Dorsolateral prefrontal cortex (tissue), 122 donors: ENCODE measurements at places on chromosomes 6 and 20.
A peak's percentile ranks its signal among the peaks of the same experiment; 100 is the strongest.

GRCh38 chr6:32818867-32819266 is 2.1 kb upstream of the HLA-DOB start:
- DNase-seq = no peak

- no peak for DNase-seq
Observed at GRCh38 chr20:33064572-33065287, 11.0 kb downstream of the BPIFB3 start.

DNA sequence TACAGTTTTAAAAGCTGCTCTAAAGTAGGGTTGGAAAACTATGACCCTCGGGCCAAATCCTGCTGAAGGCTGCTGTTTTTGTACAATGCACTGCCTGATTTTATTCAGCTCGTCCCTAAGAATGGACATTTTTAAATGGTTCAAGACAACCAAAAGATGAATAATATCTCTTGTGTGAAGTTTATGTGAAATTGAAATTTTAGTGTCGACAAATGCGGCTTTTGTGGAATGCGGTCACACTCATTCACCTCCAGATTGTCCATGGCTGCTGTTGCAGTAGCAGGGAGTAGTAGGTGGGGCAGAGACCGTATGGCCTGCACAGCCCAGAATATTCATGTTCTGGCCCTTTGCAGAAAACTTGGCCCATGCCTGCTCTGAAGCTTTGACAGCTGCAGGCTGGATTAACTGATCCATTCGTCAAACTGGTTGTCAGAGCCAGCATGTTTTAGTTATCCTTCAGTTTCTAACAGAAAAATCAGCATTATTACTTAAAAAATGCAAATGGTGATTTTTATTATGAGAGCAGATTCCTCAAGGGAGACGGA is 91.6 kb downstream of the PSMG4 start:
- no peak for DNase-seq

GRCh38 chr6:13526727-13527670 is 39.6 kb upstream of the GFOD1 start:
- no peak for DNase-seq

- no peak for DNase-seq
Observed at GRCh38 chr6:31920811-31921210, 6.7 kb upstream of the C2 start.

- DNase-seq = no peak
Observed at GRCh38 chr6:150382171-150382570, 13.4 kb downstream of the IYD start.

DNA sequence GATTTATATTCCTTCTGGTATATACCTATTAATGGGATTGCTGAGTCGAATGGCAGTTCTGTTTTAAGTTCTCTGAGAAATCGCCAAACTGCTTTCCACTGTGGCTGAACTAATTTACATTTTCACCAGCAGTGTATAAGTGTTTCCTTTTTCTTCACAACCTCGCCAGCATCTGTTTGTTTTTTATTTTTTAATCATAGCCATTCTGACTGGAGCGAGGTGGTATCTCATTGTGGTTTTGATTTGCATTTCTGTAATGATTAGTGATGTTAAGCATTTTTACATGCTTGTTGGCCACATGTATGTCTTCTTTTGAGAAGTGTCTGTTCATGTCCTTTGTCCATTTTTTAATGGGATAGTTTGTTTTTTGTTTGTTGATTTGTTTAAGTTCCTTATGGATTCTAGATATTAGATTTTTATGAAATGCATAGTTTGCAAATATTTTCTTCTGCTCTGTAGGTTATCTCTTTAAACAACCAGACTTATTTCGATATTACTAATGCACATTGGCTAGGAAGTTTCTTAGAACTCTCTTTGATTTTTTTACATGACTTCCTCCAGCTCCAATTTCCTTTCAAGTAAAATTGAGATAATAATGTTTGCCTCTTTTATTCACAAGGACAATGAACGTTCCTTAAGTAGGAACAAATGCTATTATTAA is 12.2 kb upstream of the VNN1 start:
- DNase-seq = no peak

GRCh38 chr6:163712566-163712961 is 298.0 kb downstream of the QKI start:
- no peak for DNase-seq

DNA sequence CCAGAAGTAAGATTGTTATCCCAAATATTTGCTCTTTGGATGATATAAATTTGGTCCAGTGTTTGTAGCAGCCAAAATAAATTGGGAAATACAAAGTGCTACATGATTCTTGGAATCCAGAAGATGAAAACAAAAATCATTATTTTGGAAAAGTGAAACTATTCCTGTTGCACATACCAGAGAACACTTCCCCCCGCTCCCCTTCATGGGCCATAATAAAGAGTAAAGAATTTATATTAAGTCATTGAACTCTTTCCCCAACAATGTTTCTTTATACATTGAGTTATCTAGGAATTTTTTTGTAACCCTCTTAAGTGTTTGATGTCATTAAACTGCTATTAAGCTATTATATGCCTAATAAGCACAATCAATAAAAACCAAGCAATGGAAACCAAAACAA is 490.4 kb upstream of the HS3ST5 start:
- no peak for DNase-seq

- no peak for DNase-seq
Observed at GRCh38 chr6:101824551-101825345, 431.2 kb downstream of the GRIK2 start.

DNA sequence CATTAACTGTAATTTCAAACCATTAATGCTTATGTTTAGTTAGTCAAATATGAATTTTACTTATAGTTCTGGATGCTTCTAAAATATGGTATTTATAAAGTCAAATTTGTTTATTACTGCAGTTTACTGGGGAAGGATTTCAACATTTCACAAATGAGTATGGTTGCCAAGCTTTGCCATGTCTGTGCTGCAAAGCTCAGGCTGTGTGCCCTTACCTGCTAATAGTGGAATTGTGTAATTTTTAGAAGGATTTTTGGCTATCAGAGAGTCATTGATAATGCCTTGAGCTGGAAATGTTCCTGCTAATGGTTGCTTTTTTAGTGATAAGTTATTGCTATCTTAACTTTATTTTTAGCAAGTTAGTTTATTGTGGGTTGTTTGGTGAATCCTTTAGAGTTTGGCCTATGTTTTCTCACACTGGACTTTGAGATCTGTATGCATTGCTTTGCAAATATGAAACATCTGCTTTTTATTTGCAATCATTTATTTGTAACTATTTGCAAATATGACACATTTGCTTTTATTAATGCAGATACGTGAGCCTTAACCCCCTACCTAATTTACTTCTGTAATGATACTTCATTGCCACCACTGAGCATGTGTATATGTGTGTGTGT is 105.8 kb downstream of the CD109 start:
- no peak for DNase-seq

DNA sequence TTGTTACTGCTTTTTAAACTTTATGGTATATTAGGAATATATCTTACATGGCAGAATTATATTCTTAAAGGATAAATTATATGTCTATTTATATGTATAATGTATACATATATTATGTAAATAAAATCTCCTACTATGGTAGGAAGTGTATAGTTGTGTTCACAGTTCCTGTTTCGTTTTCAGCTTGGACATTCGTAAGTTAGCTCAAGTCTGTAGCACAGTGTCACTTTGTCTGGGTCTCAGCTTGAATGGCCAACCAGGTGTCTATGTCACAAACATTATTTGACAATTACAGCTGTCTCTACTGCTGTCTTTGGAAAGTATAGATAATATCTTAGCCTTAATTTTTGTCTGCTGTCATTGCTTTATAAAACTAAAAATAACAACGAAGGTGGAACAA is 303.9 kb downstream of the CDKAL1 start:
- DNase-seq = no peak

DNA sequence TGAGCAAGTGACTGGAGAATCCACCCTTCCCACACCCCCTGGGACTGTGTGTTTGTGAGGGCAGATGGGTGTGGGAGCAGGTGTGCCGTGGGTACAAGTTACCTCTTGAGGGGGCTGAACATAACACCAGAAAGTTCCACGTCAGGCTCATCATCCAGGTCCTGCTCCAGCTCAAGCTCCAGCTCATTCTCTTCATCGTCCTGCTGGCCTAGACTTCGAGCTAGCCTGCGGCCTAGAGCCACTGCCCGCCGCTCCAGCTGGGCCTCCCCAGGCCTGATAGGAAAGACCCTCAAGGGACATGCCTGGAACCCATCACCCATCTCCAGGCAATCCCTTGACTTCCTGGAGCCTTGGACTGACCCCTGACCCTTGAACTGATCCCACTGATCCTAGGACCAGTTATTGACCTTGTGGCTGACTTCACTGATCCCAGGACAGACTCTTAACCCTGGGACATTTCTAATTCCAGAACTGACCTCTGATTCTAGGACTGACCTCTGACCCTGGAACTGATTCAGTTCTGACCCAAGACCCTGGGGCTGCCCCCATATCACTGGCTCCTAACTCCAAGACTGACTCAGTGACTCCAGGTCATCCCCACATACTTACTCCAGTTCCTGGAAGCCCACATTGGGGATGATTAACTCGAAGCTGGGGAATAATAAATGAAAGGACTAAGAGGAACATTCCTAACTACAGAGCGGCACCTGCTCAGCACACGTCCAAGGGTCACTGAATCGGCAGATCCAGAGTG is 11.8 kb upstream of the SPAG4 start:
- DNase-seq = no peak

DNA sequence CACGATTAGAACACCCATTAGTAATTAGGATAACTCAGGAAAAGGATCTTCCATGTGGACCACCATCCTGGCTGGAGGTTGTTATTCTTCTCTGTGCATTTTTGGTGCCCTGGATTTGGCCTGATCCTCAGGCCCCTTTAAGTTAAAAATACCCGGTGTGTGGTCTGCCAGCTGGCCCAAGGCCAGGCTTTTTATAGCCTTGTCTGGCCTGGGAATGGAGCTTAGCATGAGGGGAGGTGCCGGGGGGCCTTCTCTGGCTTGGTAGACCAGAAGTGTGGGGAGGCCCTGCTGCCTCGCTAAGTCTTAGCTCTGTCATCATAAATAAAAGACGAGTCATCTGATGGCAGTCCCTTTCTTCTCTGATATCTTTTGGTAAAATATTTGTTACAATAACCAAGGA is 71.4 kb downstream of the ARID1B start:
- no peak for DNase-seq

DNA sequence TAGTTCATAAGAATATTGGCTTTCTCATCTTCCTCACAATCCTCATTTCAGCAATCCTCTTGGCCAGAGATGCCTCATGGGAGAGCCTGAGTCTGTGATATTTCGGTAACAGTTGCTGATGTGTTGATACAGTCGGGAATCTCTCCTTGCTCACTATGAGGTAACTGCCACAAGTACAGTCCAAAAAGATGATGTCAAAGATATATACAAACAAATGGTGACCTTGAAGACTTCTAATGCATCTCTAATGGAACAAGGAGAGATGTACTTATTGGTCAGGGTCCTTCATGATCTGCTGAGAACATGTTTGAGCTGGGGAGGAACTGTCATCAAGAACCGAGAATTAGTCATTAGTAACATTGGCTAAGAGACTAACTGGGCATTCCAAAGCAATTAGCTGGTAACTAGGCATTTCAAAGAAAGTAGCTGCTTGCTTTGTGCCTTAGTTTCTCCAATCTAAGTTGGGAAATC is 56.1 kb downstream of the FILIP1 start:
- no peak for DNase-seq

DNA sequence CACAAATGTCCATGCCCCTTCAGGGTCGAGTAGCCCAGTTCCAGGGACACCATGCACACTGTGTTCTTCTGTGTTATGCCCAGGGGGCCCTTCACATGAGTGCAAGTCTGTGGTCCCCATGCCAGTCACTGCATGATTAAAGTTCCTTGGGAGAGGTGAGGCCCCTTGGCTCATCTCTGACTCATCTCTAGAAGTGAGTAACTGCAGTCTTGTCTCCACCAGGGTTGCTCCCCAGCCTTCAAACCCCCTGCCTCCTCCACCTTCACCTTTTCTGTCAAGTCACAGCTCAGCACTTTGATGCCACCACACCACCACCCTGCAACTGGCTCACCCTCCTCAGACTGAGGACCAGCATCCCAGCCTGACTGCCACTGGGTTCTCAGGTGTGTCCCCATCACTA is 161.7 kb downstream of the UNC5CL start:
- no peak for DNase-seq

- no peak for DNase-seq
Observed at GRCh38 chr6:92688342-92688741, 731.0 kb downstream of the EPHA7 start.

GRCh38 chr20:63128367-63128766 is 87.6 kb downstream of the YTHDF1 start:
- DNase-seq = peak; percentile 15

- DNase-seq = no peak
Observed at GRCh38 chr20:6636209-6637159, 131.0 kb upstream of the BMP2 start.

GRCh38 chr20:48783533-48784272 is 44.1 kb downstream of the PREX1 start:
- DNase-seq = no peak

- no peak for DNase-seq
Observed at GRCh38 chr6:104754788-104755409, 104.8 kb downstream of the HACE1 start.

DNA sequence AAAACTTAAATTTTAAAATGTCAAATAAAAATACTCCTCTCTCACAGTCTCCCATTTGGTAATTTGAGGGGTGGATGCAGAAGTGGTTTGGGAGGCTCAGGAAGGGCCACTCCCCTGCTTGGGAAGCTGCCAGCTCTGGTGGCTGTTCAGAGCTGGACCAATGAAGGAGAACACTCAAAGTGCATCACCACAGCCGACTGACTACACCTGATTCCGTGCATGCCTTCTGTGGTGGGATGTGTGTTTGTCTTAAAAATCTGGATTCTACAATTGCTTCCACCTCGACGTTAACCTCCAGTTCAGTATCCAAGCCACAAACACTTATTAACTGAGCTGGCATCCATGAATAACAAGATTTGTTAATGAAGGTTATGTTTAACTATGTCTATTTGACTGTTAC is 137.3 kb downstream of the FOXC1 start:
- no peak for DNase-seq

- DNase-seq = no peak
Observed at GRCh38 chr6:35184580-35185301, 29.0 kb upstream of the SCUBE3 start.

- DNase-seq = no peak
Observed at GRCh38 chr20:49583343-49583668, 15.4 kb upstream of the PTGIS start.

- DNase-seq = no peak
Observed at GRCh38 chr6:129454488-129454887, 255.5 kb downstream of the ARHGAP18 start.

- DNase-seq = no peak
Observed at GRCh38 chr20:9035126-9035525, 33.8 kb upstream of the PLCB4 start.

DNA sequence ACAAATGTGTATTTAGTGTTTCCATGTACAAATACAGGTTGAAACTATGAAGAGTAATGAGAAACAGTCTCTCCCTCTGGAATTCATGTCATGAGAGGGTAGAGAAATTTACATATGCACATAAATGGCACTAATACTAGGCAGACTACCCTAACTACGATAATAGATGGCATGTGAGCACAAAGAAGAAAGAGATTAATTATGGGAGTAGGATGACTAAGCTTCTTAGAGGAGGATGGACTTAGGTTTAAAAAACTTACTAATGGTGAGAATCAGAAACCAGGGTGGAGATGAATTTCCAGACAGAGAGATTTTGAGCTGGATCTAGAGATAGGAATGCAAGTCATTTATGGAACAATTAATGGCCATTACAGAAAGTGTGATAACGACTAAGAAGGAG is 225.3 kb upstream of the HTR1E start:
- DNase-seq = no peak

- DNase-seq = no peak
Observed at GRCh38 chr6:88513920-88514319, 347.8 kb upstream of the CNR1 start.

GRCh38 chr6:55388211-55388610 is 60.9 kb downstream of the GFRAL start:
- DNase-seq = no peak

GRCh38 chr6:26215585-26216358 is 128.5 kb downstream of the HFE start:
- DNase-seq = no peak
